Stimulated activated CD8-positive, alpha-beta memory T cell treated with anti-CD3 and anti-CD28 coated beads, Interleukin-4, amount 100 ng/mL, for 4 hours (primary cell): ENCODE measurements at places on chromosomes 16 and 17.
A peak's percentile ranks its signal among the peaks of the same experiment; 100 is the strongest.

DNA sequence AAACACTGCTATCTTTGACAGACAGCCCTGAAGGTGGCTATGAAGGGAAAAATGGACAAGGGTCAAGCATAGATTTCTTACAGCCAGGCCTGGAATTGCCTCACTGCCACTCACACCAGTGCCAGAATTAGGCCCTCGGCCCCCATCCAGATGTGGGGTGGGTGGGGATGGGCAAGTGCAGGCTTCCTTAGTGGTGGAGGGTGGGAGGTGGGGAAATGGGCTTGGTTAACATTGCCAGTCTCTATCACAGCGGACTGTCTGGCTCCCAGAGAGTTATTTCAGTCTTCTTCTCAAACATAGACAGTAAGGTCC, 24.9 kb downstream of the B9D1 start:
- DNase-seq = no peak

DNA sequence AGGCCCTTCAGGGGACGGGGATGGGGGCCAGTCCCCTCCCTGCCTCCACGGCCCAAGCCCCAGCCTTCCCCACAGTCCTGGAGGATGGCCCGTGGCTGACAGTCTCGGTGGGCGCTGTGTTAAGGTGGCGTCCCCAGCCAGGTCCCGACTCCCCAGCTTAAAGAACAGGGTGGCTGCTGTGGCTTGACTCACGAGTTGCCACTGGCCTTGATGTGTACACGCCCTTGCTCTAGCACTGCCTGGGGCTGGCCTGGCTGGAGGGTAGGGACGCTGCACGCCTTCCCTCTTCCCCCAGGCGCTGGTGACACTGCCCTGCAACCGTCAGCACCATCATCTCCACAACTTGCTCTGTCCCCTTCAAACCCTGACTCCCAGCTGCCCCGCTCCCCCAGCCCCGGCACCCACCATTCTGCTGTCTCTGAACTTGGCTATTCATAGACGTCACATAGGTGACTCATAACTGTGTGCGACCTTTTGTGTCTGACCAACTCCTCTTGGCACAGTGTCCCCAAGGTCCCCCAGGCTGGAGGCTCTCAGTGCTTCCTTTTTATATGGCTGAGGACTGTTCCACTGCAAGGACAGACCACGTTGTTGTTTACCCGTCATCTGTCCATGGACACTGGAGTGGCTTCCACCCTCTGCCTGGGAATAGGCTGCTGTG, 6.3 kb downstream of the GNPTG start:
- DNase-seq = no peak

- DNase-seq = no peak
Observed at GRCh38 chr17:28908640-28909167, 5.8 kb upstream of the DHRS13 start.

- no peak for DNase-seq
Observed at GRCh38 chr17:4156750-4157381, 13.9 kb downstream of the CYB5D2 start.

GRCh38 chr16:84746231-84746630, 46.4 kb downstream of the USP10 start:
- no peak for DNase-seq

GRCh38 chr16:3789375-3790099, 72.2 kb upstream of the TRAP1 start:
- no peak for DNase-seq

- DNase-seq = no peak
Observed at GRCh38 chr17:42680331-42680808, 1.3 kb downstream of the CCR10 start.

- DNase-seq = no peak
Observed at GRCh38 chr17:45895969-45896785, 1.8 kb downstream of the MAPT start.

GRCh38 chr17:50148226-50149090, 2.0 kb downstream of the PPP1R9B start:
- peak; percentile 79 for DNase-seq

GRCh38 chr17:17055286-17056155, 13.3 kb downstream of the MPRIP start:
- no peak for DNase-seq

DNA sequence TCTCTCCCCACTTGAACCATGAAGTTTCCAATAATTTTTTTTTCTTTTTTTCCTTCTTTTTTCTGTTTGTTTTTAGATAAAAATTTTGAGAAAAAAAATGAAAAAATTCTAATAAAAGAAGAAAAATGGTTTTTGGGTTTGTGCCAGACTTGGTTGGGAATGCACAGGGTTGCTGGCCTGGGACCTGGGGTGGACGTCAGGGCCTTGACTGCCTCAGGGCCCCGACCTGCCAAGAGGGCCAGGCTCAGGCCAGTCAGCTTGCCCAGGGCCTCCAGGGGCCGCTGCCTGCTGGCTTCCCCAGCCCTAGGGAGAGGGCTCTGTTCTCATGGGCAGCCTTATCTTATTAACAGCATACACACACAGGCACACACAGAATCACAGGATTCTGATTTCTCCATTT, 6.5 kb downstream of the TBX6 start:
- DNase-seq = no peak

- DNase-seq = no peak
Observed at GRCh38 chr16:1169285-1170075, 16.6 kb downstream of the CACNA1H start.

- no peak for DNase-seq
Observed at GRCh38 chr17:77420095-77420803, 279.5 kb downstream of the SEC14L1 start.

DNA sequence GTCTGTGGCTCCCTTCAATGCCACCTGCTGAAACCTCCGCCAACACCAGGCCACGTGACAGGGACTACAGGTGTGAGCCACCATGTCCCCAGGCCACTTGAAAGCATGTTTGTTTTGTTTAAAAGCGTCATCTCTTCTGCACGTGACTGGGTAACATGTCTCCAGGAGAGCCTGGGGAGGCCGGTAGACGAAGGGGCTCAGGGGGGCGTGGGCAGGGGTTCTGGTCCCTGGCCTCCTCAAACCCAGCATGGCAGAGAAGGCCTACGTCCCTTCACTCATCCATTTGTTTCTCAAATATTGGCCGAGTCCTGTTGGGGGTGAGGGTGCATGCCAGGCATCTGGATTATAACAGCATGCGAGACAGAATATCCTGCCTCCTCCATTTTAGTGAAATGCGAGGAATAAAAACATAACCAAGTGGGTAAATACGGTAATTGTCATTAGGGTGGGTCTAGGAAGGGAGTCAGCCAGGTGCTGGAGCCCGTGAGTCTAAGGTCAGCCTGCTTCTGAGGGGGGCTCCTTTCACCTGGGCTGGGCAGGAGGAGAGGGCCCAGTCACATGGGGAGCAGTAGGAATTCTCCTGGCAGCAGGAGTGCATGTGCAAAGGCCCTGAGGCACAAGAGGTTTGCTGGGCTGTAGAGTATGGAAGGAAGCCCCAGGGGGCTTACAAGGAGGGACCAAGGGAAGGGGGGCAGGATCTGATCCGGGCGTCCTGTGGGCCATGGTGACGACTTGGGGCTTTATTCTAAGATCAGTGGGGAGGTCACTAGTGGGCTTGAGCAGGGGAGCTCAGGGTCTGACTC, 26.8 kb upstream of the CIBAR2 start:
- DNase-seq = no peak
